Ureter (tissue), 1 donor: ENCODE measurements at places on chromosomes 4 and X. TPM values are rescaled to one million over a fixed set of nuclear protein-coding genes. Genes with fewer than 3 reads are reported as not detected.

GRCh38 chr4:53653484-53654053, 62.3 kb upstream of the LNX1 start:
- DNase-seq, result no peak

DNA sequence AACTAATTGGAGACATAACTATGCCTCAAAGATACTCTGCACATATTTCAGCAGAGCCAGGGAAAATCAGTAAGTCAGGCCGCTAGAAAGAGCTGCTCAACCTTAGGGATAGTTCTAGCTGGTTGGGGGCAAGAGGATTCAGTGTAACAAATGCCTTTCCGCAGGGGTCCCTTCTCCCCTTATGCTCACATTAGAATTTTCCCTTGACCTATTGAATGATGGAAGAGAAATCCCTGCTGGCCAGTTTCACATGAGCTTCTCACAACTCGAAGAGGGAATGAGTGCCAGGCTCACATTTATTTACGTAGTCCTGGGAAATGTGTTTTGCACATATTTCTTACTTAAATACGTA, 66.2 kb upstream of the USP9X start:
- no peak for DNase-seq

- no peak for DNase-seq
These were observed 880.1 kb upstream of the INTU start for GRCh38 chr4:126752702-126753101.

GRCh38 chrX:55697381-55697780, 20.2 kb upstream of the RRAGB start:
- DNase-seq, result no peak

- no peak for DNase-seq
These were observed 201.5 kb downstream of the TBX22 start for GRCh38 chrX:80216086-80216485.

DNA sequence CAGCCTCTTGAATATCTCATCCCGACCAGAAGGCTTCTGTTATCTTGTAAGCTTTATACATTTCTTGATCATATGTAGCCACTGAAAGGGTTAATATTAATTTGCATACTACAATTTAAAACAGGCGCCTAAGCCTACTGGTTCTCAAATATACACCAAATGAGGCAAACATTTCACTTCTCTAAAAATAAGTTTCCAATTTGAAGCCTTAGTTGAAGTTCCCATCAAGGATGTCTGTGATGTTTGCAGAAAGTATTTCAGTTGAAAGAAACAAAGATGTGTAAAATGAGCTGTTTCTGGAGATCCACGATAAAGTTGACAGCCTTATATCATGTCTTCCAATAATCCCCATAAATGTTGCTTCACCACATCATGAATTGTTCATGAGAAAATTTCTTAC, 70.6 kb downstream of the KIT start:
- no peak for DNase-seq

DNA sequence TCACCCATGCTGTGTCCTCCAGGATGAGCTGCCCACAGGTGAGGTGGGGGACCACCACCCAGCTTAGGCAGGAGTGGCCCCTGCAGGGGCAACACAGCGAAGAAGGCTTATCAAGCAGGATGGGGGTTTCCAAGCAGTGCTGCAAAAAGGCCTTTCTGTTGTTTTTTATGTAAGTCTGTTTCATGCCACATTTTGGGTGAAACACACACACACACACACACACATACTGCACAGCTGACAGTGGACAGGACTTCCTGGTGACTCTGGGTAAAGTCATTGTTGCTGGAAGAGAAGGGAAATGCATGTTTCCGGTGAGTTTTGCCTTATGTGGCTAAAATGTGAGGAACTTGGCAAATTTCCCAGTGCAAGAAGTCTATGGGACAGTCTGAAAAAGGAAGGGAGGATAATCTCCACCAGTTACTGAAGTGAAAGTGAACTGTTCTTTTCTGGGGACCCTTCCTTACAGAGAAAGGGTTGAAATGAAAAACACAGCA, 119.2 kb downstream of the IRF2 start:
- peak; percentile 65 for DNase-seq

The CT45A2 gene
- total RNA-seq, result not detected

The RTL3 gene
- total RNA-seq, result not detected

DNA sequence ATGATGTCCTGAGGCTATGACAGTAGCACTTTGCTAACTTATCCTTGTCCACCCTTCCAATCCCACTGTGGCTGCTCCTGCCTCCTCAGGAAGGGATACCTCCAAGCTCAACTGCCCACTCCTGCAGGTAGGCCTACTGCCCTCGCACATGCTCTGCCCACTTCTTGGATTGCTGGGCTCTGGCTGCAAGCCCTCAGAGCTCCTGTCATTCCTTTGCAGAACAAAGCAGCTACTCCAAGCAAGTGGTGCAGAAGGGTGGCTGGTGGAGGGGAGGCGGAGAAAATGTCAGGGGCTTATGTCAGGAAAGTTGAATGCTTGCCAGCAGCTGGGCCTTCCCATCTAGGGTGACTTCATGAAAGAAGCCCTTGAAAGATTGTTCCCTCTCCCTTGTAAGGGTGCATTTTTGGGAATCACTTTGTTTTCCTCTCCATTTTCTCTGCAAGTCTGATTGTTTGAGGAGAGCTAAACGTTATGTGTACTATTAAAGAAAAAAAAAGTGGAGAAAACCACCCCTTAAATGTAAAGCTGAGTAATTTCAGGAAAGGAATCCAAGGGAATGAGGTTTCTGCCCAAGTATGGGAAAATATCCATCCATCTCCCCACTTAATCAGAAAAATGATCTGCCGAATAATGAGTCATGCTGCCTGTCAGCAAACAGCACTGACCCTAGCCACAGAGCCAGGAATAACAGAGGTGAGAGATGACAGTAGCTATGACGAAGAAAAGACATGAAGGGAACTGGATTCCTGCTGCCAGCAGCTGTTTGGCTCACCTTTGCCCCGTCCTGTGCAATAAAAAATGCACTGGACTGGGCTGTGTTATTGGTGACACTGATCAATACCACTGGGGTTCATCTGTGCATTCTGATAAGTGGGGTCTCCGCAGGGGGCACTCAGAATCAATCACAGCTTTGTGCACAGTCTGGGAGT, 102.0 kb downstream of the RTL5 start:
- peak; percentile 42 for DNase-seq

GRCh38 chr4:143713955-143714625, 13.6 kb upstream of the FREM3 start:
- no peak for DNase-seq

The CNKSR2 gene
- total RNA-seq, result 2.3 TPM

- no peak for DNase-seq
These were observed 361.4 kb downstream of the RAPGEF2 start for GRCh38 chr4:159464302-159464701.

The HPSE gene
- total RNA-seq, result 1.1 TPM

The FGG gene
- 0.57 TPM for total RNA-seq

DNA sequence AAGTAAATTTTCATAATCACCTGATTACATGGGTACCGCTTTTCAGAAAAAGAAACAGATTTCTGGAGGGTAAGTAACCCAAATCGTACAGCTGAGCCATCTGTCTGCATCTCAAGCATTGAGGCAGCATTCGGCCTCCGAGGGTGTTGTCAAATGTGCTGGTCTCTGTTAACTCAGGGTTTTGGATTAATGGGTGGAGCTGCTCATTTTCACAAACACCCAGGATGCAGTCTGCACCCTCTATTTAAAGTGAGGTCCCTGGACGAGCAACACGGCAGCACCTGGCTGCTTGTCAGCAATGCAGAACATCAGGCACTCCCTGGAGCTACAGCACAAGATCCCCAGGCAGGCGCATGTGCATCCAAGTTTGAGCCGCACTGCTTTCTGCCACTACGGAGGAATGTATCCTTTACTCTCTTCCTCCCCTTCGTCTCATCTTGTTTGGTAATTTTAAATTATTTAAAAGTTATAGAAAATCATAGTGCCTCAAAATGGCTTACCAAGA, 24.7 kb upstream of the NAP1L5 start:
- no peak for DNase-seq

The PDE5A gene
- total RNA-seq, result 74.4 TPM

GRCh38 chrX:104359124-104359523, 104.4 kb upstream of the ESX1 start:
- DNase-seq, result no peak

The CSN1S1 gene
- not detected for total RNA-seq

The SLC35A2 gene
- total RNA-seq, result 38.4 TPM

GRCh38 chr4:74501579-74501978, 56.6 kb downstream of the AREG start:
- no peak for DNase-seq

The TLR10 gene
- total RNA-seq, result 0.10 TPM

DNA sequence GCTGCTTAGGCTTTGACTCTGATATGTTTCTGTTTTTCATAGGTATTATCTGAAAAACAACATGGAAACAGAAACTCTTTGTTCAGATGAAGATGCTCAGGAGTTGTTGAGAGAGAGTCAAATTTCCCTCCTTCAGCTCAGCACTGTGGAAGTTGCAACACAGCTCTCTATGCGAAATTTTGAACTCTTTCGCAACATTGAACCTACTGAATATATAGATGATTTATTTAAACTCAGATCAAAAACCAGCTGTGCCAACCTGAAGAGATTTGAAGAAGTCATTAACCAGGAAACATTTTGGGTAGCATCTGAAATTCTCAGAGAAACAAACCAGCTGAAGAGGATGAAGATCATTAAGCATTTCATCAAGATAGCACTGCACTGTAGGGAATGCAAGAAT, 238.6 kb downstream of the RAPGEF2 start:
- no peak for DNase-seq

GRCh38 chrX:154991039-154991438, 31.5 kb downstream of the F8 start:
- DNase-seq, result no peak

DNA sequence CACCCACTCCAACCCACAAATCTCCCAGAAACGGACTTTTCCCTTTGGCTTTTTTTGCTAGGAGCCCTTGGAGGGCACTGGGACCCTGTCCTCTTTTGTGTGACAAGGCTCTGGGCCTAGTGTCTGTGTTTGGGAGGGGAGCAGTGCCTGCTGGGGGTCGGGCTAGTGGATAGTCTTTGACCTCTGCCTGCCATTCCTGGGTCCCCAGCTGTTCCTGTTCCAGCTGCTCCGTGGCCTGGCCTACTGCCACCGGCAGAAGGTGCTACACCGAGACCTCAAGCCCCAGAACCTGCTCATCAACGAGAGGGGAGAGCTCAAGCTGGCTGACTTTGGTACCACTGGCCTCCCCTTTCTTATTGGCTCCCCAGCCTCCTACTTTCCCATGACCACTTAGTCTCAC, 6.7 kb upstream of the USP11 start:
- DNase-seq, result no peak

DNA sequence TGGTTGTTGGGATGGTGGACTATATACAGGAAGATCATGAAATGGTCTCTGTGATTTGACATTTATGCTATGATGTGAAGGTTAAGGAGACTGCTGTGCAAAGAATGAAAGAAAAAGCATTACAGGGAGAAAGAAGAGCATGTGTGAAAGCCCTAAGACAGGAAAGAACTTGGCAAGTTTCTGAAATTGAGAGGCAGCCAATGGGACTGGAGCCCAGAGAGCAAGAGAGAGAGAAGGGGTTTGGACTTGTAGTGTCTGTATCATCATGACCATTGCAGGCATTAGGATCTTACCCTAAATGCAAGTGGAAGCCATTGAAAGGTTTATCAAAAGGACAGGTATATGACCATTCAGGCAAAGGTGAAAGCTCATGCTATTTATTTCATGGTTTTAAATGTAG, 147.1 kb downstream of the NAA11 start:
- DNase-seq, result peak; percentile 61

The PTCHD1 gene
- 4.8 TPM for total RNA-seq

GRCh38 chr4:38526412-38526811, 137.6 kb upstream of the KLF3 start:
- no peak for DNase-seq

- DNase-seq, result no peak
These were observed 1649.8 kb upstream of the PCDH10 start for GRCh38 chr4:131499141-131499873.

DNA sequence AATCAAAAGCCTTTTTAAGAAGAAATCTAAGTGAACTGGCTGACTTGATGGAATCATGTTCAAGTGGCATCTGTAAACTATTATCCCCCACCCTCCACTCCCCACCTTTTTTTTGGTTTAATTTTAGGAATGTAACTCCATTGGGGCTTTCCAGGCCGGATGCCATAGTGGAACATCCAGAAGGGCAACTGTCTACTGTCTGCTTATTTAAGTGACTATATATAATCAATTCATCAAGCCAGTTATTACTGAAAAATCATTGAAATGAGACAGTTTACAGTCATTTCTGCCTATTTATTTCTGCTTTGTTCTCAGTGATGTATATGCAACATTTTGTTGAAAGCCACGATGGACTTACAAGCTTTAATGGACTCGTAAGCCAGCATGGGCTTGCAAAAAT, 162.3 kb downstream of the STIM2 start:
- no peak for DNase-seq

The ZFX gene
- 75.0 TPM for total RNA-seq

The CLDN22 gene
- not detected for total RNA-seq

GRCh38 chr4:30865691-30866090, 145.5 kb downstream of the PCDH7 start:
- no peak for DNase-seq

DNA sequence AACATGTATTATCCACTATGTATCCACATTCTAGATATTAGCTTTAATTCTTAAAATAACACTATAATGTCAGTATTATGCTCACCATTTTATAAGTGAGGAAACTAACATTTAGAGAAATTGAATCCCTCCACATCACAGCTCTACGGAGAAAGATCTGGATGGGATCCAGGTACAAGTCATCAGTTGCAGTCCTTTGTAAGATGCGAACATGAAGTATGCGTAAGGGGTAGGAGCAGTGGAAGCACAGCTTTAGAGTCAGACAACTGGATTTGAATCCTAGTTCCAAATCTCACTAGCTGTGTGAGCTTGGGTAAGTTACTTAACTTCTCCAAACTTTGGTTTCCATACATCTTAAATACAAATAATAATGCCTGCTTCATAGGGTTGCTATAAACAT, 162.5 kb downstream of the ATP10D start:
- DNase-seq, result no peak

- DNase-seq, result no peak
These were observed 854 bp downstream of the RNF113A start for GRCh38 chrX:119870626-119871131.

DNA sequence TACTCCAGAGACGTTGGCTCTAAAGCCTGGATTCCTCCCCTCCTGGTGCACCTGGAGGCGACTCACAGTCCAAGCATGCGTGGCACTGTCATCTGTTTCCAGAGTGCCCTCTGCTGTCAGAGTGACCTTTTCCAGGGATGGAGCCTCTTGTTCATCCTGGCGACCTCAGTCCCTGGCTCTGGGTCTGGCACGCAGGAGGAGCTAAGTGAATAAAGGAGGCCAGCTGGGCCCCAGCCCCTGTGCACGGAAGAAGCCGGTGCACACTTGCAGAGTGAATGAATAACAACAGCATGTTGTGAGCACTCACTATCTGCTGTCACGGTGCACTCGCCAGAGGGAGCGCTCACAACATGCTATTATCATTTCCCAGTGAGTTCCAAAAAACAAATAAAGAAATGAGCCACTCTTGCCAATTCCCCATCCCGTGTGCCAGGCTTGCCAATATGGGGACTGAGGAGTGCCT, 27.8 kb upstream of the PSAPL1 start:
- DNase-seq, result no peak
